Chondrocyte (in vitro differentiated cells): ENCODE measurements at places on chromosomes 11 and 22. TPM values are rescaled to one million over a fixed set of nuclear protein-coding genes. Genes with fewer than 3 reads are reported as not detected.

DNA sequence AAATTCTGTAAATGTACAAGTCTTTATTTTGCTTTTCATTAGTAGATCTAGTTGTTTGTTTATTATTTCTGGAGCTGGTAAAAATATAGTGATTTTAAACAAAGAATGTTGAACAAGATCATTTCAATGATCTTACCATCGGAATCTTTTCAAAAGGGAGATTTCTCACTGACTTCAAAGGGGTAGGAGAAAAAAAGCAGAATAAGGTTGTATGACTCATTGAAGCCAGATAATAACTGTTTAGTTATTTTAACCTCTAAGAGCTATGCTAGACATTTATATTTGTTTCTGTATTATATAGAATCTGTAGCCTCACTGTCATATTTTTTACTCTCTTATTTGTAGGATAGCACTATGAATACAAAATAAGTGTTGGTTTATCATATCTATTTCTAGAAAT lies 8.1 kb upstream of the PDE3B start:
- no peak for DNase-seq

- peak; percentile 66 for DNase-seq
Observed at GRCh38 chr11:71245601-71246391, 6.6 kb downstream of the SHANK2 start.

TMEM126B gene
- 41.6 to 42.9 TPM (median 42.3 TPM) in 3 replicates for total RNA-seq

DNA sequence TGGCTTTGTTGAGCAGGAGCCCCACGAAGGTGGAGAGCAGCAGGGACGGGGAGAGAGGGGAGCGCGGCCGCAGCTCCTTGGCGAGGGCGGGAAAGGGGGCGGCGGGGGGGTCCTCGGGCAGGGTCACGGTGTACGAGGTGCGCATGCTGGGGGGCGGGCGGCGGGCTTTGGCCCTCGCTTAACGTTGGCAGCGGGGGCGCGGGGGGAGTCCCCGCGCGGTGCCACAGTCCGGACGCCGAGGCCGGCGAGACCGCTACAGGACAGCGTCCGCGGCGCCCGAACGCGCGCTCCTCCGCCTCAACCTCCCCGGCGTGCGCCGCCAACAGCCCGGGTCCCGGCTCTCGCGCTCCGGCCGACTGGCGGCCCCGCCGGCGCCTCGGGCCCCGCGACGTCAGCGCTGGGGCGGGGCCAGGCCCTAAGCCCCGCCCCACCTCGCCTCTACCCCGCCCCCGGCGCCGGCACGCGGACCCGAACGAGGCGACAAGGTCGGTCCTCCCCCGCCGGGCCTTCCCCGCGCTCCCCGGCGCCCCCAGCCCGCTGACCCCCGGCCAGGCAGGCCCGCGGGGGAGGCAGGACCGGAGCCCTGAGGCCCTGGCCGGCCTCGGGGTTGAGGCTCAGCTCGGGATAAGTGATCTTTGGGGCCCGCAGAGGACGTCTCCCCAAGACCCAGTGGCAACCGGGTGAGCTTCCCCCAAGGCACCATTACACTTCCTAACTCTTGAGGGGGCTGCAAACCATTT lies 17.5 kb downstream of the USP2 start:
- peak; percentile 65 for DNase-seq

DNA sequence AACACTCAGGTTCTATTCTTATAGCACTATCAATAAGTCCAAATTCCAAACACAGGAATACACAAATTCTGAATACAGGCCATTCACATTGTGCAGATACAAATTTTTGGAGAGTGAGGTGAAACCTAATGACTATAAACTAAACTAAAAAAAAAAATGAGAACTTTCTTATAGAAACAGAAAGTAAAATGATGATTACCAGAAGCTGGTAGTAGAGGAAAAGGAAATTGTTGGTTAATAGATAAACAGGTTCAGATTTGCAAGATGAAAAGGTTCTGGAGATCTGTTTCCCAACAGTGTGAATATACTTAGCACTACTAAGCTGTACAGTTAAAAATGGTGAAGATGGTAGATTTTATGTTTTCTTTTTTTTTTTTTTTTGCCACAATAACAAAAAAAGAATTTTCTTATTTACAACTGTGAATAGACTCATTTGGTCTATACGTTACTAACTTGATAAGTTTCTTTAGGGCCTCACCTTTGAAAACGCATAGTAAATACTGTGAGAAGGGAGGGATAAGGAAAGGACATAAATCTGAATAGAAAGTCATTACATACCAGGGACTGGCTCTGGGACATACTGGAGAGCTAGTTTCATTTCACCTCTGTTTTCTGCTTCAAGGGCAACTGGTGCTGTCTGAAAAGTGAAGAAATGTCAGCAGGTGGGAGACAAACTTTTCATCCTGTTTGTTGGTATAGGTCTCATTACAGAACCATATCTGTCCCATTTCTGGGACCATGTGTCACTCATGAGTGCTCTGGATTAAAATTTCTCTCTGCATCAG lies 14.2 kb upstream of the CCDC89 start:
- no peak for DNase-seq

ATF4 gene
- 128 to 541 TPM (median 513 TPM) in 3 replicates for total RNA-seq

- no peak for DNase-seq
Observed at GRCh38 chr11:44954051-44954906, 3.6 kb upstream of the TP53I11 start.

DNA sequence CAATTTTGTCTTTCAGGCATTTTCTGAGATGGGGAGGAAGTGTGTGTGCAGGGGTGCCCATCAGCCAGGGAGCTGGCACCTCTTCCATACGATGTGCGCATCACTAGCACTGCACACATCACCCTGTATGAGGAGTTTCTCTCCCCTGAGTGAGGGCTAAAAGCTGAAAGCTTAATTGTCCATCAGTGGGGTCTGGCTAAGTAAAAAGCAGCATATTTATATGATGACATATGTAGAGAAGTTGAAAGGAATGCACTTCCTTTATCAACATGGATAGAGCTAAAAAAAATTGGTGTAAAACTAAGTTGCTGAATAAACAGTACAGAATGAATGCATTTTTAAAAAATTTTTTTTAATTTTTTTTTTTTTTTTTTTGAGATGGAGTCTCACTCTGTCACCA lies 4.0 kb downstream of the VSTM5 start:
- no peak for DNase-seq

DNA sequence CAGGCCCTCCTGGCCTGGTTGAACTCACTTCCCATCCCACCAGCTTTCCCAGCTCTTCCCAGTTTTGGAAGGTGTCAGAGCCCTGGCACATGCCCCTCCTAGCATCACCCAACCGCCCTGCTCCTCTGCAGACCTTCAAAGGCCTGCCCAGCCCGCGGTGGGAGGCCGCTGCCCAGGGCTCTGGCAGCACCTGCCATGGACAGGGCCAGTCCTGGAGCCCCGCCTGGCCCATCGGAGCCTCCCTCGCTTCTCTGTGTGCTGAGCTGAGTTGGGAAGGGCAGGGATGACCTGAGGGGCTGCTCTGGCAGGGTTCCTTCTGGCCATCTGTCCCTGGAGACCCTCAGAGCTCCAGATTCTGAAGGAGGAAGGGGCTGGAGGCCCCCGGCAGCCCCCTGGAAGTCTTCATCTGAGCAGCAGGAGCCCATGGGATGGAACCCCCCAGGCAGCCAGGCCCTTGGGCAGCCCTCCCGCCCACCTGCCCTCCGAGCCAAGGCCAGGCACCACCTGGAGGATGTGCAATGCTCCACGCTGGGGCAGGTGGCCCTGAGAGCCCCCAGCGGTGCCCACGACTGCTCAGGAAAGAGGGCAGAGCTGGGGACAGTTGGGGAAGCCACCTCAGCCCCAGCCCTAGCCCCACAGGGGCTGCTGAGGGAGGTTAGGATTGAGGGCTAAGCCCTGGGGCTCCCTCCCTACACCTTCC lies 3.6 kb downstream of the LSP1 start:
- no peak for DNase-seq

- DNase-seq = no peak
Observed at GRCh38 chr22:32615874-32616564, 141.4 kb downstream of the FBXO7 start.

NXPE2 gene
- total RNA-seq = 0.36 TPM in 1 of 3 replicates, not detected in the others

ENTHD1 gene
- not detected in 3 replicates for total RNA-seq

- no peak for DNase-seq
Observed at GRCh38 chr11:125505492-125506080, 9.5 kb upstream of the FEZ1 start.

DNA sequence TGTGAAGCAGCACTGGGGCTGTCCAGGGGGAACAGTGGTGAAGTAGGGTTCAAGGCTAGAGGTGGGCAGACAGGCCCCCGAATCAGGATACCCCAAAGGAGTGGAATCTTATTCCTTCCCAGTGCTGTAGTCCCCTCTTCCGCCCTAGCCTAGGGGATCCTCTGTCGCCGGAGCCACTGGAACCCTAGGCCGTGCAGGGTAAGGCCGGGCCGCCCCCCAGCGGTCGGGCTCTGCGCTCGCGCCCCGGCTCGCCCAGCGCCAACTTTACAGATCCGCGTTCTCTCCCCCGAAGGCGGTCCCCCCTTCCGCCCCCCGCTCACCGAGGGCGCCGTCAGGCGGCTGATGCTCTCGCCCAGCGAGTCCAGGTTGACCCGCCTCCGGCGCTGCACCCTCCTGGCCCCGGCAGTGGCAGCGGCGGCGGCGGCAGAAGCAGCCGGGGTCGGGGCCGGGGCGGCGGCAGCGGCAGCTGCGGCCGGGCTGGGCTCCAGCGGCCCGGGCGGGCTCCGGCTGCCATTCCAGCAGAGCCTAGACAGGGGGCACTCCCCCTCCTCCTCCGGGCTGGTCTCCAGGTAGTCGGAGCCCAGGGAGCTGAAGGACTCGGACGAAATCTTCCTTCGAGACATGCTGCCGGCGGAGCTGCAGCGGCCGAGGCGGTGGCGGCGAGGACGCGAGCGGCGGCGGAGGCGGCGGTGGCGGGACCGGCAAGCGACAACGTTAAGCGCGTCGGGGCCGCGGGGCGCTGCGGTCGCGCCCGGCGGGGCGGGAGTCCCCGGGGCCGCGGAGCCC lies 650 bp downstream of the GUCY1A2 start:
- DNase-seq = peak; percentile 73

DNA sequence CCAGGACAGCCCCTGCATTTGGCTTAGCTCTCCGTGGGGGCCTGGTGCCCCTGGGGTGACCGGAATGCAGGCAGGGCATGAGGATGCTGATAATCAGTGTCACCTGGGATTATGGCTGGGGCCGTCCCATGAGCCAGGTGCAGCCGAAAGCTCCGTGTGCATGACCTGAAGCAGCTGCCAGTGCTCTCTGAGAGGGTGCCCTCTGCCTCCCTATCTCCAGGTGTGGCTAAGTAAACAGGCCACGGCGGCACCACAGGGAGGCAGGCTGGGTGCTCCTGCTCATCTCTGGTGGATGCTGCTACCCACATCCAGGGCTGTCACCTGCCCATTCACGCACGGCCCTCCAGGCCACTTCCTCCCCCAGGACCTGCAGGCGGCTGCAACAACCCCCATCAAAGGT lies 29.8 kb downstream of the DUSP8 start:
- DNase-seq = no peak

FJX1 gene
- total RNA-seq = 15.2 to 22.8 TPM (median 15.9 TPM) in 3 replicates

- no peak for DNase-seq
Observed at GRCh38 chr11:795634-796564, 2.2 kb downstream of the SLC25A22 start.

GRCh38 chr11:134289789-134290188 lies 13.6 kb downstream of the GLB1L3 start:
- no peak for DNase-seq

- DNase-seq = no peak
Observed at GRCh38 chr11:12845163-12845562, 164.0 kb upstream of the RASSF10 start.

MS4A4E gene
- total RNA-seq = 0.20 TPM in 1 of 3 replicates, not detected in the others

- no peak for DNase-seq
Observed at GRCh38 chr11:114472661-114473060, 33.4 kb downstream of the REXO2 start.

DNA sequence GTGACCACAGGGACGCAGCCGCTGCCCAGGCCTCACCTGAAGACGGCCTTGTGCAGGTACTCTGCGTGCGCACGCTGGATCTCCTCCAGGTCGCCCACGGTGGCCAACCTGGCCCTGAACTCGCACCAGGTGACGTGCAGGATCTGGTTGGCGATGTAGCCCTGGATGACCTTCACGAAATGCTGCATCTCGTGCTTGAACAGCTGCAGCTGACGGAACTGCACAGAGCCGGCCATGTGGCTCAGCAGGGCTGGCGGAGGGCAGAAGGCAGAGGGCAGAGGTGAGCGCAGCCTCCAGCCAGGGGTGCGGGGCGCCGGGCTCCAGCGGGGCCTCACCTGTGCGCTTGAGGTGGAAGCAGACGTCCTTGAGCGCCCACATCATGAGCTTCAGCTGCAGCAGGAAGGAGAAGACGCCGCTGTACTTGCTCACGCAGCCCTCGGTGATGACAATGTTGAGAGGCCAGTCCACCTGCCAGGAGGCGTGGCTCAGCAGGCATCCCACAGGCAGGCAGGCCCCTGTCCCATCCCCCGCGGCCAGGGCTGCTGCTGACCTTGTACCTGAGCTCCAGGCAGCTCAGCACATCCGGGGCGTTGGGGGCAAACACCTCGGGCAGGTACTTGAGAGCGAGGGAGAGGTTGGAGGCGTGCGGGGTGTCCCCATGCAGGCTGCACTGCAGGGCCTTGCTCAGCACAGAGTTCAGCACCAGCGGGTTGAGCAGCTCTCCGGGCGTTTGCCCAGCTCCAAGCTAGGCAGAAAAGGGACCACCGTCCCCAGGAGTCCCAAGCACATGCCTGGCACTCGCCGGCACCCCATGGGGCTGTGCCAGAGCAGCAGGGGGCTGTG lies 17.6 kb downstream of the SELENOO start:
- DNase-seq = no peak

- no peak for DNase-seq
Observed at GRCh38 chr11:20597154-20597679, 2.2 kb upstream of the SLC6A5 start.

DNA sequence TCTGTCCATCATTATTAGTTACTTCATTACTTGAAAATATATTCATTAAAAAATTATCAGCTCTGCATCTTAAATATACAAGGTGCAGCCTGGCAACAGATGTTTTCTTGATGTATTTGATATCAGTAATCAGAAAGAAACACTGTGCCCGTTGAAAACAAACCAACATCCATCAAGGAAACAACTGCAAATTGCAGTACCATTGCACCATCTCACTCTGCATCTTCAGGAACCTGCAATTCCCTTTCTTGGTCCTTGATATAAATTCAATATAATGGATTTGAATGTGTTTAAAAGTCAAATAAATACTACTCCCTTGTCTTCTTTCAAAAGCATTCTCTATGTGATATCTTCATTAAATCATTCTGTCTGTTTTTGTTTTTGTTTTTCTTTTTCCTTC lies 1131.2 kb downstream of the FAM181B start:
- no peak for DNase-seq

RPL3 gene
- total RNA-seq = 1,302 to 1,415 TPM (median 1,326 TPM) in 3 replicates

- peak; percentile 36 for DNase-seq
Observed at GRCh38 chr22:30491381-30491780, 14.1 kb downstream of the SEC14L4 start.

GRCh38 chr11:122804796-122805195 lies 33.5 kb upstream of the CRTAM start:
- DNase-seq = no peak

GRCh38 chr22:49752598-49753091 lies 75.0 kb downstream of the BRD1 start:
- peak; percentile 64 for DNase-seq

MS4A12 gene
- total RNA-seq = not detected in 3 replicates

WNT7B gene
- total RNA-seq = 0.15 to 1.1 TPM (median 0.18 TPM) in 3 replicates
